ENCODE measurements at places on chromosomes 1 and 21.

- peak; percentile 91 for DNase-seq
Observed at GRCh38 chr1:54581621-54582035, 33.6 kb downstream of the ACOT11 start.

- no peak for DNase-seq
Observed at GRCh38 chr1:233722212-233722979, 108.5 kb downstream of the KCNK1 start.

DNA sequence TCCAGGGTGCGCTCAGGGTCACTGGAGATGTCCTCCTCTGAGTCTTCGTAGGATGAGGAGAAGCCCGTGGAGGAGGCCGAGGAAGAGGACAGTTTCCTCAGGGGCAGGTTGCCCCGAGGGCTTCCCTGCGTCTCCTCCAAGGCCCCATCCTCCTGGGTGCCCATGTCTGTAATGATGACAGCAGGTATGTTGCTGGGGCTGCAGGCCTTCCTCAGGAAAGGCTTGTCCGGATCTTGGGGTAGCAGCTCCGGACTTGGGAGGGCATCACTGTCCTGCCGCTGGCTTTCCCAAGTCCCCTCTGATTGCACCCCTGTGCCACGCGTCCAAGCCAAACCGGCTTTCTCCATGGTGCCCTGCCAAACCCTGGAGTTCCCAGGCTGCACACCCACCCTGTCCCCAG lies 3.5 kb downstream of the ITPKB start:
- DNase-seq = no peak

DNA sequence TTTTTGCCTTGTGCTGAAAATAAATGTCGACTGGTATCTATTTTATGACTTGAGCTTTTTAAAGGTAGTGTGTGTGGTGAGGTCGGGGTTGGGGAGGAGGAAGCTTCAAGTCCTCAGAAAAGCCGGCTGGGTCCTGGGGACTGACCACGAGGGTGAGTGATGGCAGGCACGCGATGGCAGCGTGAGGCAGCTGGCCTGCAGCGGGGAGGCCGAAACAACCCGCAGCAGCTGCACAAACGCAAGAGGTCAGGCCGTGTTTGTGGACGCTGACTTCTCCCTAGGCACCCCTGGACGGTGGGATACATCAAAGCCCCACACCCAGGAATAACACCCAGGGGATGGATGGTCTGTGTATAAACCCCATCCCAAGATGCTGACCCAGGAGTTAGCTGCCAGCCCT lies 51.4 kb downstream of the ZBTB18 start:
- no peak for DNase-seq

- peak; percentile 8 for DNase-seq
Observed at GRCh38 chr1:183416850-183417771, 1.1 kb downstream of the NMNAT2 start.

DNA sequence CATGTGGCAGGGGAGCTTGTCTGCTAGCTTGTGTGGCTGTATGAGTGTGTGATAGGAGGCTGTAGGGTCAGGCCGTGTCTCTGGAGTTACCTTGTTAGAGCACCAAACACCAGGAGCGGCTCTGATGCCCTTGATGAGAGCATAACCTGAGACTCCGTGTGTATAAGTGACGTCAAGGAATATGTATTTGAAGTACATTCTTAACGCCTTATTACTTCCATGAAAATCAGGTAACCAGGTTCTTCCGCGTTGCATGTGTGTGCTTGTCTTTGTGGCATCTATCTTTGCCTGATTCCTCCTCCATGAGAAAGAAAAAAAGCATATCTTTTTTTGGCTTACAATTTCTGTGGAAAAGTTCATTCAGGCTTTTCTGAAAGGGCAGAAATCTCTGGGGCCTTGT lies 4.6 kb downstream of the OLFML3 start:
- no peak for DNase-seq

DNA sequence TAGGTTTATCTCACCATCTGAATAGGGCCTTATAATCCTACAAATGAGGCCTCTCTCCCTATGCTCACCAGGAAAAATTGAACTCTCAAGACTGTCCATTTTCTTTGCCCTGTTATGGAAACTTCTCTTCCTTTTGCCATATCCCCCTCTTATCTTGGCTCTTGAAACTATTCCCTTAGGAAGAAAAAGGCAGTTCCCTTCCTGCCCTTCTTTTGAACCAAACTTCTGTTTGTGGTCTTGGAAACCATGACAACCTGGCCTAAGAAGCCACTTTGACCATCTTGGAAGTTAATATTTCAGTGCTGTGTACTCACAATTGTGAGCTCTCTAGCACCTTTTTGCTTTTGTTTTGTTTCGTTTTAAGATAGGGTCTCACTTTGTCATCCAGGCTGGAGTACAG lies 40.0 kb downstream of the ATP2B4 start:
- DNase-seq = no peak

GRCh38 chr1:212291505-212292134 lies 6.4 kb downstream of the PPP2R5A start:
- peak; percentile 63 for DNase-seq

DNA sequence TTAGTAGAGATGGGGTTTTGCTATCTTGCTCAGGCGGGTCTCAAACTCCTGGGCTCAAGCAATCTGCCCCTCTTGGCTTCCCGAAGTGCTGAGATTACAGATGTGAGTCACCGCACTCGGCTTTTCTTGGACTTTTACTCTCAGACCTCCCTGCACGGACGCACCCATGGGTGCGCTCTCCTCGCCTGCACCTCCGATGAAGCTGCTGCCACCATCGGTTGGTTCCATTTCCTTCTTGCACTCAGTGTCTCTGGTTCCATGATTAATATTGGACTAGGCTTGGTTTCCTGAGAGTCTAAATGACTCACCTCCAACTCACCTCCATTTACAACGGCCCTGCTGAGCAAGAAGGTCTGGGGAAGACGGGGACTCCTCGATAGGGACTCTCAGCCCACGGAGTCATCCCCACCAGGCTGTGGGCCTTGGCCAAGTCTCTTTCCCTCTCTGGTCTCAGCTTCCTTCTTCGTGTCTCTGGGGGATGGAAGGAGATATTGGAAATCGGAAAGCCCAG lies 6.7 kb upstream of the TNFRSF8 start:
- no peak for DNase-seq

Data from DMS 273 treated with DMSO at 0.1 percent for 48 hours (cell line).